ENCODE measurements at places on chromosomes 3 and 15.
A peak's percentile ranks its signal among the peaks of the same experiment; 100 is the strongest.

DNA sequence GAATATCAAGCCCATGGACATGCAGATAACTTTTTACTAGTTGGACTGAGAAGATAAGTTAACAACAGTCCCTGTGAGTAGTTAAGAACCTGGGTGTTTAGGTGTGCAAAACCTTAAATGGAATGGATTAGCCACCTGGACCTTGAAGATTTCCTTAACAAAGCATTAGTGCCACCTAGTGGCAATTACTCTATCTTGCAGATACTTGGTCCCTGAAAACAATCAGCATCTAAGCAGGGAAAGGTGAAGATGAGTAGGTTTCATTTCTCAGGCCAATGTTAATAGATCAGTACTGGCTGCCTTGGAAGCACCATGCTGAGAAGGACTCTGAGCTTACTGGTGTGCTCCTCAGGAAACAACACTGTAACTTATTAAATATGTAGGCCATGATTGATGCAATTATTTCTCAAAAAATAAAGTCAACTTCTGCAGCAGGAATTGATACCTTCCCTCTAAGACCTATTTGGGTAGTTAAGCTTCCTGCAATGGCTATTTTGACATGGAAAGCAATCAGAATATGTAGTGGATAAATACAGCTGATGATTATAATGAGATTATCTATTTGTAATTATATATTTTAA is 329.4 kb downstream of the TBC1D5 start:
- DNase-seq, result peak; percentile 67

DNA sequence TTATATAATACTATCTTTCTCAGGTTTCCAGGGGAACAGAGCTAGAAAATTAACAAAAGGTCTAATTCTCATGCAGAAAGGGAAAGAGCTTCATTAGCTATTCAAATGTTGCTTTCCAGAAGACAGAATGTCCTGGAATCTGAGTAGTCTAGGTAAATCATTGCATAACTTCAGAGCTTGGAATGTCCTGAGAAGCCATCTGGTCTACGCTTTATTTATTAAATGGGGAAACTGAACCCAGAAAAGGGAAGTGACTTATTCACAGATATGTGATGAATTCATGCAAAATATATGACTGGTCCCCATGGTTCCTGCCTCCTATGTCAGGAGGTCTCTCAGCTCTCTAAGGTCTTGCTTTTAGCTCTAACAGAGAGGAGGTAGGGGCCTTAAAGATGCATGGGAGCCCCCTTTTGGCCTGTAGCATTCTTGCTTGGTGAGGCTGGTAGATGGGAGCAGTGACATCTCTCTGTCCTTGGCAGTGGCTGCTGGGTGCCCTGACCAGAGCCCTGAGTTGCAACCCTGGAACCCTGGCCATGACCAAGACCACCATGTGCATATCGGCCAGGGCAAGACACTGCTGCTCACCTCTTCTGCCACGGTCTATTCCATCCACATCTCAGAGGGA is 99.2 kb downstream of the CEMIP start:
- no peak for DNase-seq

DNA sequence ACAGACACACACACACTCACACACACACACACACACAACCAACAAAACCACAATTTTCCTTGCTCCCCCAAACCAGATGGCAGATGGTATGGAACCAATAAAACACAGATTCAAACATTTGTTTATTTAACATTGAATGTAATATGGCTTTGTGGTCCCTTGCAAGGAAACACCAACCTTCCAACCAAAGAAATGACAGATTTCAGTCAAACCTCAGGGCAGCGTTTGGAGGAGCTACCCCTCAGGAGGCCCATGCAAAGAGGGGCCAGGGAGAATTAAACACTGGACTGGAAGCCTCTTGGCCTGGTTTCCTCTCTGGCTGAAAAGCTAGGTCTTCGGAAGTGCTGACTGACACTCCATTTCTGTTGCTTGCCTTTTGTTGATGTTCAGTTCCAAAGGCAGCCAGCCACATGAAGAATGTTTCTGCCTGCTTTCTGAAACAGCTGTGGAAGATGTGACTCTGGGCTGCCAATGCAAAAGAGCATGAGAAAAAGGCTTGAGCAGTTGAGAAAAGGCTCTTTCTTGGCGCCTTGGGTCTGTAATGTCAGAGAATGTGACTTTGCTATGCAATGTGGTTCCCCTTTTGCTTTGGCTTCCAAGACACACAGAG is 296.1 kb downstream of the RPLP1 start:
- DNase-seq, result no peak

- no peak for DNase-seq
These were observed 68.7 kb downstream of the TRAK1 start for GRCh38 chr3:42159706-42160472.

DNA sequence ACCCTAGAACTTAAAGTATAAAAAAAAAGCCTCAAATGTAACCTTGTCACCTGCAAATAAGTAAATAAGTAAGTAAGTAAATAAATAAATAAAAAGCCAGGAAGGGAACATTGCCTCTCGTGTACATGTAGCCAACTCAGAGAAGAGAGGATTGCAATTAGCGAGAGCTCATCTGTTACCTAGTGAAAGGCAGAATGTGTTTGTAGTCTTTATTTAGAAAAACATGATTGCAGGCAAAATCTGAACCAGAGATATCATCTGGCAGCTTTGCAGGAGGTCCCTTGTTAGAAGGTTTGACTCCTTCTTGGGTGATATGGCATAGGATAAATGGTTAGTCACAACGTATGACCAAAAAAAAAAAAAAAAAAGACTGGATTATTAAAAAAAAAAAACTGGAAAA is 71.6 kb upstream of the SYN2 start:
- DNase-seq, result no peak

GRCh38 chr3:108442281-108442680 is 68.1 kb downstream of the MYH15 start:
- DNase-seq, result no peak

DNA sequence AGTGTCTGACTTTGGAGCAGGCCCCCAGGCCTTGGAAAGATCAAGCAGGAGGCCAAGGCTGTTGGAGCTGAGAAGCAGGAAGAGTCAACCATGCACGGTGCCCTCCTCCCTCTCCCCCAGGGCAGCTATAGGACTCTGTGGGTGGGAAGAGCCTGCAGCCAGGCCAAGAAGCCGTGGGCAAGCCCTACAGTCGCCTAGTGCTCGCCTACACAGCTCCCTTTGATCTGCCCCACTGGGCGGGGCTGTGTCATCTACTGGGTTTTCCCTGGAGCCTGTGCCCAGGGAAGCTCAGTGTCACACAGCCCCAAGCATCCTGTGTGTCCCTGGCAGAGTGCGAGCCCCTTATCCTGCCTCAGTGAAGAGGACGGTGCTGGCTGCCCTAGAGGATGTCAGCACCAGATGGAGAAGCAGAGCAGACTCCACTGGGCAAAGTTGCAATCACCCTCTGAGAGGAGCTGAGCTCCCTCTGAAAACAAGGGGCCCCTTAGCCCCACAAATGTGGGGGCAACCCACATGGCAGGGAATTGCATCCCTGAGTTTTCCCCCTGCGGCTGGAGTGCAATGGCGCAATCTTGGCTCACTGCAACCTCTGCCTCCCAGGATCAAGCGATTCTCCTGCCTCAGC is 72.2 kb downstream of the KLF13 start:
- DNase-seq, result no peak

- no peak for DNase-seq
These were observed 48.5 kb downstream of the KATNBL1 start for GRCh38 chr15:34161329-34161963.

GRCh38 chr3:25801786-25802185 is 11.9 kb downstream of the OXSM start:
- no peak for DNase-seq

GRCh38 chr3:185188816-185189215 is 36.0 kb upstream of the C3orf70 start:
- no peak for DNase-seq

DNA sequence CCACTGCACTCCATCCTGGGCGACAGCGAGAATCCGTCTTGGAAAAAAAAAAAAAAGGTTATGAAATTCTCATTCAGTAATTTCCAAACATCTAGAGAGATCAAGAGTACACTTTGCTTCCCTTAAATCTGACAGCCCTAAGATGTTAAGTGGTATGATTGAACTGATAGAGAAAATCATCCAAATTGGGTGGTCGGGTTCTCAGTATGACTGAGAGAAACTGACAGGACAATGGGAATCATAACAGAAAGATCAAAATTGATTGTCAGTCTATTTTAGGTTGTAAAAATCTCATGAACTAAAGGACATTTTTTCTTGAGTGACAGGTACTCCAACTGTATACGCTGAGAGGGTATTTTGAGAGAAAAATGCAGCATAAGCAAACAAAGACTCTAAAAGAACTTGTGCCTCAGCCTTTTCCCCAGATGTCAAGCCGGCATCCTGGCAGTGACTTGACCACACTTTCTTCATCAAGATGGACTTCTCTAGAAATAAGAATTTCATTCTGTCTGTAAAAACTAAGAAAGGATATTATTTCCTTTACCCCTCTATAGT is 65.8 kb downstream of the MYO5A start:
- no peak for DNase-seq

- no peak for DNase-seq
These were observed 44.0 kb upstream of the SEC22A start for GRCh38 chr3:123157598-123158287.

DNA sequence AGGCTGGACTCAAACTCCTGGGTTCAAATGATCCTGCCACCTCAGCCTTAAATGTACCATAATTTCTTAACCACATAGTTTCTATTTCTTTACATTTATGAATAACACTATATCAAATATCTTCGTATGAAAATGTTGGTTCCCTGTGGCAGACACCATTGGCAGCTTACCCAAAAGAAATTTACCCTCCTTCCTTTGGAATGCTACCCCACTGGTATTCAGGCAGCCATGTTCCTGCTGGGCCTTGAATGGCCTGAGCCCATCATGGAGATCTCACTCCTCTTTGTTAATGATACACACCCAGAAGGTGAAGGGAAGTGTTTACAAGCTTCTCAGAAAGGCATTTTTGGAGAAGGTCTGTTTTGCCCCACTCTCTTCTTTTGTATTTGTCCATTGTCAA is 94.3 kb upstream of the RNF7 start:
- no peak for DNase-seq

GRCh38 chr3:28349469-28350000 is 911 bp upstream of the AZI2 start:
- no peak for DNase-seq

DNA sequence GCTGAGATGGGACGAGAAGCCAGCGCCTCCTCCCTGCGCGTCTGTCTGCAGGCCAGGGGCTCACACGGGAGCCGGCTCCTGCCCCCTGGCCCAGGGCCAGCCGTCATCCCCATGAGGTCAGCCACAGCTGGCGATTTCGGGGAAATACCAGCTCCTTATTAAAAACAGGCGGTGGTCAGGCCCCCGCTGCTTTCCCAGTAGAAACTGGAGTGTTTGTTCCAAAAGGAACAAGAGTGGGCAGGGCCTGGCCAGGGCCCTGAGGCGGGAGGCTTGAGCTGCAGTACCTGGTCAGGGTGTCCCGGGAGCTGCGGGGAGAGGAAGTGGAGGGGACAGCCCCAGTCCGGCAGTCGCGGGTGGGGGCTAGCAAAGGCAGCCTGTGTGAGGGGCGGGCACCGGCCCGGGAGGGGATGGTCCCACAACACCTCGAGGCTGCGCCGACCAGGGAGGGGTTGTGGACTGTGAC is 17.8 kb downstream of the MYL3 start:
- peak; percentile 39 for DNase-seq

DNA sequence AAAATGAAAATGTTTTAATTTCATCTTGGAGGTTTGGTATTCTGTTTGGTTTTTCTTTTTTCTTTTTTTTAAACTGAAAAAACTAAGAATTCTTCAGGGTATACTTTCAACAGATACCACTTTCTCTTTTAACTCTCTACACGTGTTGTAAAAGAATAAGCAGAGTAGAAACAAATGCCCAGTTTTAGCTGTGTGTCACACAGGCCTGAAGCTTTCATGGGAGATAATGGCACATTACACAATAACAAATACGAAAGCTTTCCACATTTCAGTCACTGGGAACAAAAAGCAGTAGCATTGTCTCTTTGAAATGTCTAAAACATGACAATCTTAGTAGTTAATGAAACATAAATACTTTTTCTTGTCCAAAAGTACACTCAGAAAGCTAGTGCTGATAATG is 818.5 kb downstream of the TBL1XR1 start:
- DNase-seq, result no peak

GRCh38 chr3:15460891-15461531 is 33.6 kb downstream of the EAF1 start:
- no peak for DNase-seq

GRCh38 chr3:185519021-185519420 is 20.2 kb upstream of the TMEM41A start:
- no peak for DNase-seq

GRCh38 chr3:17852217-17852616 is 109.8 kb upstream of the TBC1D5 start:
- no peak for DNase-seq

DNA sequence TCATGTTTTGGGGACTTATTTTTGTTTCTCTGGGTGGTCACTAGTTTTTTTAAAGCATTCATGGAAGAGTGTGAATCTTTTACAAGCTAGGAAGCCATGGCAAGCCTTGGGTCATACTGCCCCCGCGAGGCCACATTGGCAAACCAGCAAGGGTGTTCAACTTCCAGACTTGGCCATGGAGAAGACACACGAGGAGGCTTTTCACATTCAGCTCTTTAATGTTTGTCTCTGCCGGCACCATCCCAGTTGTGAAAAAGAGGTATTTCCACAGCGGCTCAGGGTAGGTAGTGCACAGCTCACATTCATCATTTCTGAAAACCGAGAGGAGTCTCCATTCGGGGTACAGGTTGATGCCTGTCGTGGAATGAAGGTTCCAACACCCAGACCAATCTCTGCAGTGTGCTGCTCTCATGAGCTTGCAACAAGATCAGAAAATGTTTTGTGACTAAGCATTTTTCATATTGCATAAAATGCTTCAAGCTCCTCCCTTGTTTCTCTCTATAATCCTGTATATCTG is 7.7 kb downstream of the CCR5 start:
- peak; percentile 46 for DNase-seq

DNA sequence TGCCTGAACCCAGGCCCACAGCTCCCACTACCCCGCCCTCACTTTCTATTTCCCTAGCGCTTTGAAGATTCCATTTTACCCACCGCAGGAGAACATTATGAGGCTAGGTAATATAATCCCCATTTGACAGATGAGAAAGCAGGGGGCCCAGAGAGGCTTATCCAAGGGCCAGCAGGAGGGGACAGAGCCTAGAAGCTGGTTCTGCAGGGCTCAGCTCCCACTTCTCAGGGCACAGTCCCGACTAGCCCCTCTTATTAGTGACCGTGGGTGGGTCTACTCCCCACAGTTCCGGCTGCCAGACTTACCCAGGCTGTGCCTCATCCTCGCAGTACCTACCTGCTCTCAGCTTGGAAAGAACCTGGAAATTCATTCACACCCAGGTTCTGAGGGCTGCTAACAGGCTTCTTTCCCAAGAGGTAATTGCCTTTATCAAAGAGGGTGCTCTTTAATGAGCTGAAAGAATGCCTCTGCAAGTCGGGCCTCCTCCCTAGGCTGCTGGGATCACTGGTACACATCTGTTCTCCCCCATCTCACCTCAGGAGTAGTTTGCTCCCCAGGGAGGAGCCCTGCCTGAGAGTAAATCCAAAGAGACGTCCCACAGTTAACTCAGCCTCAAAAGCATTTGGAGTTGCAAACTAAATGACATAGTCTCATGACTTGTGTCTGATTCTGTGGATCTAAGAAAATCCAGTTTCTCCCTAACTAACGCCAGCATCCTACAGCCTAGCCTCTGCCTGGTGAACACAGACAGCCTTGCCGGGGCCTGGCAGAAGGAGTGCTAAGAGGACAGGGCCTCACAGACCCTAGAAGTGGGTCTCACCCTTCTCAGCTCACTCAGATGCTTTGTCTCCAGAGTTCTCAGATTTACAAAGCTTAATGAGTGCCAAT is 125.0 kb downstream of the CHSY1 start:
- DNase-seq, result no peak
